Keratinocyte (primary cell): ENCODE measurements at places on chromosomes 4 and X.
A peak's percentile ranks its signal among the peaks of the same experiment; 100 is the strongest.

GRCh38 chrX:31228909-31229308 is 157.1 kb upstream of the FTHL17 start:
- DNase-seq, result no peak

- no peak for DNase-seq
These were observed 11.2 kb downstream of the IDS start for GRCh38 chrX:149493567-149494562.

GRCh38 chr4:46946919-46947536 is 38.0 kb upstream of the COX7B2 start:
- DNase-seq, result no peak

GRCh38 chrX:154541896-154542722 is 4.5 kb downstream of the G6PD start:
- no peak for DNase-seq

GRCh38 chr4:137768881-137769280 is 236.6 kb upstream of the PCDH18 start:
- DNase-seq, result no peak

- DNase-seq, result no peak
These were observed 90.3 kb downstream of the CYSLTR1 start for GRCh38 chrX:78237127-78237526.

- DNase-seq, result no peak
These were observed 606.5 kb downstream of the MAGEB5 start for GRCh38 chrX:26822448-26822847.

GRCh38 chr4:8647626-8648025 is 55.1 kb downstream of the CPZ start:
- DNase-seq, result no peak

DNA sequence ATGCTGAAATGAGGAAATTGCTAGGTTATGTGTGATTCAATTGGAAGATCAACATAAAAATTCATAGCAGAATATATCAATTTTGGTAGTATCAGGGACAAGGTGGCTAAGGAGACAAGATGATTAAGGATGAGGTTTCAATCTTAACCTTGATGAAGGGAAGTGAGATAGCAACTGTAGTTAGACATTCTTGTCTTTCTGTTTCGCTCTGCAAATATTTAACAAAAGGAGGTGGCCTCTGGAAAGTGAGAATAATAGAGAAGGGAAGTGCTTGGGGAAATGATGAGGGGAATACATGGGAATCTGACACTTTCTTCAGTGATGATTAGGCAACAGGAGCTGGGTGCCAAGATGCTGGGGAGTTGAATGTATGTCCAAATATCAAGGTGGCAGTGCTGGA is 337.1 kb upstream of the PUDP start:
- DNase-seq, result no peak

GRCh38 chr4:7547368-7548040 is 112.8 kb upstream of the PSAPL1 start:
- DNase-seq, result peak; percentile 90

DNA sequence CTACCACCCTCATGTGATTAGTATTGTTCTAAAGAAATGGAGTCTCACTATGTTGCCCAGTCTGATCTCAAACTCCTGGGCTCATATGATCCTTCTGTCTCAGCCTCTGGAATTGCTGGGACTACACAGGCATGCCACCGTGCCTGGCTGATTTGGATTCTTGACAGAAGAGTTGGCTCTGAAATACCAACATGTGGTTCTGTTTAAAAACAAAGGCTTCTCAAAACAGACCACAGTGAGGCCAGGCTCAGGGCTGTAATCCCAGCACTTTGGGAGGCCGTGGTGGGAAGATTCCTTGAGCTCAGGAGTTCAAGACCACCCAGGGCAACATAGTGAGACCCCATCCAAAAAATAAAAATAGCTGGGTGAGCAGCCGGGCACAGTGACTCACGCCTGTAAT is 126.7 kb downstream of the DHRSX start:
- no peak for DNase-seq

DNA sequence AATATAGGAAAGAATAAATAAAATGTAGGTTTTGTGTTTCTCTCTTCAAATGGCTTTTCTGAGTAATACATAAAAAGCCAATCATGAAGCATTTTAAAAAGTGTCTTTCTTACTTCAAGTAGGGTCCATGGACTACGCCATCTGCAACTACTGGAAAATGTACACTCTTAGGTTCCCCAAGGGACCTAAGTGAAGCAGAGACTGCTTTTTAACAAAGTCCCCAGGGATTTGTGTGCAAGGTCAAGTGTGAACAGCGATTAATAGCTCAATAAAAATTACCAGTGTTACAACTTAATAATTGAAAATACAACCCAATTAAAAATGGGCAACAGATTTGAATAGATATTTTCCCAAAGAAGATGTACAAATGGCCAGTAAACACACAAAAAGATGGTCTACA is 84.9 kb downstream of the ARHGAP6 start:
- no peak for DNase-seq

DNA sequence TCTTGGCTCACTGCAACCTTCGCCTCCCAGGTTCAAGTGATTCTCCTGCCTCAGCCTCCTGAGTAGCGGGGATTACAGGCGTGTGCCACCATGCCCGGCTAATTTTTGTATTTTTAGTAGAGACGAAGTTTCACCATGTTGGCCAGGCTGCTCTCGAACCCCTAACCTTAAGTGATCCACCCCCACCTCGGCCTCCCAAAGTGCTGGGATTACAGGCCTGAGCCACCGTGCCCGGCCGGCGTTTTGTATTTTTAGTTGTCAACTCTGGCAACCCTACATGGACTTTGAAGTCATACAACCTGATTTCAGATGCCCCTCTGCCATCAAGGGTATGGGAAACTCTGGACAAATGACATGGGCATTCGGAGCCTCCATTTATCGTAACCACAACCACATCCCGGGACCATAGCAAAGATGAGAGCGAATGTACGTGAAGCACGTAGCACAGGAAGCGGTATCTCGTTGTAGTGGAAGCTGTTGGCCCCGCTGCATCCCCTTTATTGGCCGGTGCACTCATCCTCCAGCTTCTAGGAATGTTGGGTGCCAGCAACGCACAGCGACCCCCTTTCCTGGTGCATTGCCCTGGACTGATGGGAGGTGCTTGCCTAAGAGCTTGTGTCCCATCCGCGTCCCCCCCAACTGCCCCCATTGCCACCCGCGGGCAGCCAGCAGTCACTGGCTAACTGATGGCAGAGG is 109.2 kb downstream of the PHKA2 start:
- DNase-seq, result no peak

GRCh38 chrX:148530464-148531077 is 30.2 kb downstream of the AFF2 start:
- DNase-seq, result no peak

GRCh38 chr4:88188738-88189417 is 30.4 kb upstream of the ABCG2 start:
- DNase-seq, result peak; percentile 28

DNA sequence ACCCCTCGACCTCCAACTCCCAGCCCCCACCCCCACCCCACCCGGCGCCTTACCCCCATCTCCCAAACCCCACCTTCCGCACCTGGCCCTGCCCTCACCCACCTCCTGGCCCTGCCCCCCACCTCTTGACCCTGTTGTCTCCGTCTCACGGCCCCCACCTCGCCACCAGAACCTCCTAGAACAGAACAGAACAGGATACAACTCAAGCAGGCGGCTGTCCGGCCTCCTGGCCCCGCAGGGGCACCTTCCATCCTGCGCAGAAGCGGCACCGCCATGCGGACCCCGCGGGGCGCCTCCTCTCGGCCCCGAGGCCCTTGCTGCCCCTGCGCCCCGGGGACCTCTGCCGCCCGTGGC is 354 bp downstream of the CTAG2 start:
- DNase-seq, result no peak

GRCh38 chrX:72247206-72247942 is 8.5 kb upstream of the ERCC6L start:
- DNase-seq, result no peak

GRCh38 chrX:120302434-120302833 is 8.8 kb downstream of the TMEM255A start:
- DNase-seq, result no peak

DNA sequence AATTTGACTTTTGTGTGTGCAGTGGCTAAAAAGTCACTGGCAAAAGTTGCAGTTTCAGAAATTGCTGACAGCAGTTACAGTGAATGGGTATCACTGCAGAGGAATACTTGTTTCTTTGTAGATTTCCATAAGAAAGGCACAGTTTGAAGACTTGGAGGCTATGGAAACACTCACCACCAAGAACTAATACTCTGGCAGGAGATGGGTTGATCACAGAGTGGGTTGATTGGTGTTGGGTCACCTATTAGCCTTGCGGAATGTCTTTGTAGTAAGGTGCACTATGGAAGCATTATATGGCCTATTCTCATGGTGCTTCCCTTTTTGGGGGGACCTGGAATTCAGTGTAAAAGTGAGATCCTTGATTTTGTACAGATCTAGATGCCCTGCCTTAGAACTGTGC is 502.8 kb downstream of the CFAP47 start:
- DNase-seq, result no peak

DNA sequence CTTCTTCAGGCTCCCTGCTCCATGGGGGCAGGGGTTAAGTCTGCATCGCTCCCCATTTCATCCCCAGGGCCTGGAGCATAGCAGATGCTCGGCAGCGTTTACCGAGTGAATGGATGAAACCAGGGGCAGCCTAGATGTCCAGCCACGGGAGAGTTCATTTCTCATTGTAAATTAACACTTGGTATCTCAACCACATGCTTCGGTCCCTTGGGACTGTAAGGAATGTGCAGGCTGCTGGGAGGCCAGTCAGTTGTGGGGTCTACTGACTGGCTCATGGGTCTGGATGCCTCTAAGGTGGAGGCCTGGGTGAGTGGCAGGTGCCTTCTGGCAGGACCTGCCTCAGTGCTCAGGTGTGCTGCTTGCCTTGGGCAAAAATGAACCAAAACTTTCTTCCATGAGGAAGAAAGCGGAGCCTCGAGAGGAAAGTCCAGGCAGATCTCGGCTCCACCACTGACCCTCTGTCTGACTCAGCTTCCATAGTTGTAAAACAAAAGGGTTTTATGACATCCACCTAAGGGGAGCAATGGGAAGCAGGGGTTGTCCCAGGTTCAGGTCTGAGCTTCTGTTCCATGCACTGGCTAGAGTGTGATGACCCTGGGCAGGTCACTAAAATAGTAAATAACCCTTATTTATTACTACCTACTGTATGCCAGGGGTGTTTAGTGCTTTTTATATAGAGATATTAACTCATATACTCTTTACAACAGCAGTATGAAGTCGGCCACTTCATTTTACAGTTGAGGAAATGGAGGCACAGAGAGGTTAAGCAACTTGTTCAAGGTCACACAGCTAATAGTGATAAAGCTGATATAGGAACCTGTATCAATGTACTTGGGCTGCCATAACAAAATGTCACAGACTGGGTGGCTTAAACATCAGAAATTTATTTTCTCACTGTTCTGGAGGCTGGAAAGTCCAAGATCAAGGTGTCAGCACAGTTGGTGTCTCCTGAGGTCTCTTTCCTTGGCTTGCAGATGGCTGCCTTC is 144.3 kb upstream of the STX18 start:
- no peak for DNase-seq

- no peak for DNase-seq
These were observed 106.4 kb downstream of the RTL5 start for GRCh38 chrX:72025236-72025770.

DNA sequence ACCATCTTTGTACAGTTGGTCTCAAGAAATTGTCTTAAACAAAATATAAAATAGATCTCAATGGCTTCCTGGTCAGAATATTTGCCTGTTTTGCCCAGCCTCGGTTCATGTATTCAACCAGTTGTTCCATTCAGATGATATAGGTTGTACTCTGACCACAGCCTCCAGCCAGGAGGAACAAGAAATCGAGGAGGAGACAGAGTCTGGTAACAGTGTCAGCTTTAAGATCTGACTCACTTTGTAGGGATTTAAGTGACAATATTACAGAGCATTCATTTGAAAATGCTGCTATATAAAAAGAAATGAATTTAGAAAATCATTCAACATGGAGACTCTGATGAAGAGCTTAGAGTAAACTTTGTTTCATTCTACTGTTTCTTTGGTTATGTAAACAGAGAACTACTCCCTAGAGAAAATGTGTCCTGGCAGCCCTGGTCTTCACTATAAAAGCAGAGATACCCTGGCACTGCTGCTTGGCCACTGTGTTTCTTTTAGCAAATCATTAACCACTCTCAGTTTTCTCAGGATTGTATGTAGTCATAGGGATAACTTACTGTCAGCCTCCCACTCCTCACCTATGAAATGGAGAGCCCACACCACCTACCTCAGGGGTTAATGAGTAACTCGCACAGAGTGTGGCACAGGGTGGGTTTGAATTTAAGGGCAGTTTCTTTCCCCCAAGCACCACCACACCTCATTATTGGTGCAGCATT is 53.5 kb downstream of the PAGE2 start:
- DNase-seq, result no peak

DNA sequence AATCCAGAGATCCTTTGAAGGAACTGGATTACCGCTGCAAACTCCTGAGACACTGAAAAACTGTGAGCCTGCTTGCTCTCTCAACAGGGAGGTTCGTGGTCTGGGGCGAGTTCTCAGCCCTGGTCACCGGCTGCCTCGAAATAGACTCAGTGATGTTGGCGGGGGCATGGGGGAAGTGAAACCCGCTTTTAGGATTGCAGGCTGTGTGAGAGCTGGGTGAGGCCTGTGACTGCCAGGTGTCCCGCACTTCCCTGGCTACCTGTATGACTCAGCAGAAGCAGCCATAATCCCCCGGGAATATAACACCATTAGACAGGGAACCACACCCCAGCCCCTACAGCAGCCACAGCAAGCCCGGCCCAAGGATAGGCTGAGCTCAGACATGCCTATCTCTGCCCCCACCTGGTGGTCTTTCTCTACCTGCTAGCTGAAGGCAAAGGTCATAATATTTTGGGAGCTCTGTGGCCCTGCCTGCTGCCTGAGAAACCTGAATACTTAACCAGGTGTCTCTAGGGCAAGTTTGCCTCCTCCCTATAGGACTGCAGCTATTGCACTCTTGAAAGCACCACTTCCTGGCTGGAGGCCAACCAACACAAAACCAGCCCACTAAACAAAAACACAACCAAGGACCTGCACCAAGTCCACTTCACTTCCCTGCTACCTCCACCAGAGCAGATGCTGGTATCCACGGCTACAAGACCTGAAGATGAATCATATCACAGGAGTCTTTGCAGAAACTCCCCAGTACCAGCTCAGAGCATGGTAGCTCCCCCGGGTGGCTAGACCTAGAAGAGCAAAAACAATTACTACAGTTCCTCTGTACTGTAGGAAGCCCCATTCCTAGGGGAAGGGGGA is 202.0 kb downstream of the RRAGB start:
- no peak for DNase-seq

GRCh38 chr4:140005699-140006098 is 148.3 kb downstream of the MAML3 start:
- no peak for DNase-seq

DNA sequence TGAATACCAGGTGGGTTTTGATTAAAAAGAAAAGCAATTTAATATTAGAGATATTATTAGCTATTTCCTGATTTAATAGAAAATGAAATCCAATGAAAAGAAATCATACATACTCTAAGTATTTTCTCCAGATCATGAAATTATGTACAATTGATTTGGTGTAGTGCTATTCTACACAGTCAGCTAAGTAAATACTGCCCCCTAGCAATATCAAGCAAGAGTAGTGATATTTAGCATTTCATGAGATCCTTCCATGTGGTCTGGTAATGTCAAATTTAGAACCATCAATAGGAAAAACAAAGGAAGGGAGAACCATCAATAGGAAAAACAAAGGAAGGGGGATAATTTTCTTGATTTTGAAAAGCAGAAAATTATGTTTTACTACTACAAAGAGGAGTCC is 114.6 kb downstream of the TBCK start:
- no peak for DNase-seq

GRCh38 chr4:168549143-168549542 is 52.3 kb downstream of the PALLD start:
- DNase-seq, result no peak
